ENCODE measurements at places on chromosomes 7 and 10.

- DNase-seq, result peak; percentile 12
These were observed 1262.3 kb upstream of the PHF14 start for GRCh38 chr7:9711259-9711918.

DNA sequence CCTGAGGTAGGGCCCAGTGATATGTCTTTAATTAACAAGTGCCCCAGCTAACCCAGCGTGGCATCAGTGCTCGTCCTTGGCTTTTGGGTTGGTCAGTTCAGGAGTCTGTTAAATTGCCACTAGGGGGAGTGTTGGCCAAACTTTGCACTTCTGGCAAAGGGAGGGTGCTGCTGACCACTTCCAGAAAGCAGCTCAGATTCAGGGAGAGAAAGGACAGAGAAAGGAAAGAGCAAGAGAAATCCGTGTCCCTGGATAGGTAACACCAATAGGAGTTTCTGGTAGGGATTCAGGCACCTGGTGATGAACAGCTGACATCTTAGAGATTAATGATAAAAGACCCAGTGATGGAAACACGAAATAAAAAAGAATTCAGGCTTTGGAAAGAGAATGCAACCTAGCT is 243.1 kb upstream of the AOAH start:
- DNase-seq, result peak; percentile 58

DNA sequence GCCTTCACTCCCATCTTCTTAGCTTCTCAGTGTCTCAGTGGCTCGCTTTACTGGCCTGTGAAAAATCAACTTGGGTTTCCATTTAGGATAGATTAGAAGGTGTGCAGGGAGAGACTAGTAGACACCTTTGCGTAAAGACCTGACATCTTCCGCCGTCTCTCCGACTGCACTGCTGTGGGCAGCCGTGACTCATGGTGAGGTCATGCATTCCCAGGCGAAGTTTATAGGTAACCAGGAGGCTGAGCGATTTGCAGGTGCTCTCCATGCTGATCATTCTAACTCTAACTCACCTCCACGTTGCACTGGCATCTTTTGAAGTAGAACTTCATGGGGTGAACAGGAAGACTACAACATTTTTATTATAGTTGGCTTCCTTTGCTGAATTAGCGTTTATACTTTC is 68.0 kb upstream of the ZNF438 start:
- DNase-seq, result no peak

DNA sequence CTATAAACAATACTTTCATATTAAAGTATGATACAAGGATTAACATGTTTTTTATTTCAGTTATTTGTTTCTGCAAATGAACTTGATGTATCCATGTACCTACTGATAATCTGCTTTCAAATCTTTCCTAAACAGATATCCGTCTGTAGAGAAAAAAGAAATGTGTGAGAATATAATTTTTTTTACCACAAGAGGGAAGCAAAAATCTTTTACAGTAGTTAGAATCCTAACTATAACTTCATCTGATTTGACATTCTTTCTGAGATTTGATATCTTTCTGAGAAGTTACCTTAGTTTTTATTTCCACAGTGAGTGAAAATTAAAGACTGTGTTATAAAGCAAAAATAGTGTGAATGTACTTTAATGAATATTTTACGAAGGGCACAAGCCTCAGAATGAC is 203.9 kb upstream of the PCLO start:
- no peak for DNase-seq

DNA sequence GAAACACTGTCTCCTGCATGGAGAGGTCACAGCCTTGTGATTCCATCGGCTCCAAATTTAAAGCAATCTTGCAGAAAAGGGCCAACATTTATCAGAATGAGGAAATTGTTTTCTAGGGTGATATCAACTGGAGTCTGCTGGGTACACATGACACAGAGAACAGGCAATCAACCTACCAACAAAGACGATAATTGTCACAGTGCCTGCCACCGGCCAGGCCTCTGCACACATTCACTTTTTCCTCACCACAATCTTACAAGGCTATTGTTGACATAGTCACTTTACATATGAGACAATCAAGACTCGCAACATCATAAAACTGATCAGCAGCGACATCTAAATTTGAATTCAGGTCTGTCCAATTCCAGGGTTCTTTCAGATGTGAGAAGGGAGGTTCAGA is 189.4 kb downstream of the KCNMA1 start:
- no peak for DNase-seq

DNA sequence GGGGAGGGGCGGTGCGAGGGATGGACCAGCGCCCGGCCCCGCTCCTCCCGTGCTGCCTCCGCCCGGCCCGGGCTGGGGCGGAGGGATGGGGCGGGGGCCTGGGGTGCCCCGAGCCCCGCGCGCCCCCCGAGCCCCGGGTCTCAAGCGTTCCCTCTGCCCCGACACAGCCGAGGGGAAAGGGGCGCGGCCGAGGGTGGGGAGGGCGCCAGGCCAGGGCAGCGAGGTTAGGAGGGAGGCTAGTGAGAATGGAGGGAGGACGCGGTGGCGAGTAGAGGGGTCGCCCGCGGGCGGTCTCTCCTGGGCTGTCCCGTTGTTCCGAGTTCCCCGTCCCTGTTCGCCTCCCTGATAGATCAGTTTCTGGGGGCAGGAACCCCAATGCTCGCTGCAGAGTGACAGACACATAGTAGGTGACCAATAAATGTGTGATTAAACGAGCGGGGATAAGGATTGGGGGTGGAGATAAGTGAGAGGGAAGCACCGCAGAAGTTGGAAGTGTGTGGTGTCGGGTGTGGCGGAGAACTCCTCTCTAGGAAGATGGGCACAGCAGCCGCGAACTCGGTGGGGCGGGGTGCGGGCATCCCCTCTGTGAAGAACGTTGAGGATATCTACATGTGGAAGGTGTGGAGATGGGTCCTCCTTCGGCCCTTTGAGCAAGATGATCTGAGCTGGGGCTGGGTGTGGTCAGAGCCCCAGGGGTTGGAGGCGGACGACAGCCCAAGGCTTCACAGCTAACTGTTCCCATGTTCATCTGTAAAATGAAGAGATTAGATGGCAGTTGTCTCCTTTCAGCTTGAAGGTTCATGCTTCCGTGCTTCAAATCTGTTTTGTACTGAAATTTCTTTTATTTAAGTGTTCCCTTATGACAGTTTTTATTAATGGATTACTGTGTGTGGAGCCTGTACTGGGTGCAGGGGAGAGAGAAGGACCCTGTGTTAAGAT is 580 bp downstream of the ZNF775 start:
- peak; percentile 77 for DNase-seq

DNA sequence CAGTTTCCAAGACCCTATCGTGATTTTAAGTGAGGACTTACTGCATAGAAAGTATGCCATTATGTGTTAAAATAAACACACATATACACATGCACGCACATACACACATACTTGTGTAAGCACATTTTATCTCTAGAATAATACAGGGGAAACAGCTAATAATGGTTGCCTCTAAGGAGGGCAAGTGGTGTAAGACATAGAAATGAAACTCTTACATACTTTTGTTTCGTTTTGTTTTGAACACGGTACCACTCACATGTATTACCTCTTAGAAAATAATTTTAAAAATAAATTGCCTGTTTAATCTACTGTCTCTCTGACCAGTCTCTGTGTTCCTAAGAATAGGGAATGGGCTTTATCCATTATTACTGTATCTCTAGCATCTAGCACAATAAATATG is 49.2 kb downstream of the HERPUD2 start:
- no peak for DNase-seq

- no peak for DNase-seq
These were observed 96.9 kb downstream of the TES start for GRCh38 chr7:116307253-116307652.

- no peak for DNase-seq
These were observed 10.1 kb upstream of the TMEM26 start for GRCh38 chr10:61463035-61463909.

DNA sequence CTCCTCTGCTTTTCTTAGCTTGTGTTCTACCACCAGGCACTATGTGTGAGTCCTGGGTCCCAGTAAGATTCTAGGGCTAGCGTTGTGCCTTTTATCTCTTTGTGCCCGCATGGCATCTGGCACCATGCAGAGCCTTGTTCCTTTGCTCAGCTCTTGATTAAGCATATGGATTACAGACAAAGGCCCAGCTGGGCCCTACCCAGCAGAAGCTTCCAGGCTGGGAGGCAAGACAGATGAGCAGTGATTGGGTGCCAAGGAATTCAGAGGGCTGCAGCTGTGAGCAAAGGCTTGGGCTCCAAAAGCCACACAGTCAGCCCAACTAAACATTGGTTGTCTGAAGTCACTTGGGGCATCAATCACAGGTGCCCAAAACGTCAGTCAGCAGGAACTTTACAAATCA is 2.0 kb downstream of the ACSM6 start:
- DNase-seq, result peak; percentile 17

DNA sequence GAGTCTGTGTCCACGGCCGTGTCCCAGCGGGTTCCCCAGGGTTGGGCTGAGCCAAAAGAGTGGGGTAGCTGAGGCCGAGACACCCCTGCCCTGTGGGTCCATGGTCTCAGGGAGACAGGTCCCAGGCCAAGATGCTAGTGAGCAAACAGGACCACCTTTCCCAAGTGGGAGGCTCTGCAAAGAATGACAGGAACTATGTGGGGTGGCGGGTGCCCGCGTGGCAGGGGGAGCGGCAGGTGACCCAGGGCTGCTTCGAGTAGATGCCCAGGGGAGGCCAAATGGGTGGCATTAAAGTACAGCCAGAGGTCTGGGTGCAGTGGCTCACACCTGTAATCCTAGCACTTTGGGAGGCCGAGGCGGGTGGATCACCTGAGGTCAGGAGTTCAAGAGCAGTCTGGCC is 18.2 kb downstream of the TTYH3 start:
- no peak for DNase-seq

- DNase-seq, result no peak
These were observed 28.3 kb downstream of the NRP1 start for GRCh38 chr10:33306126-33306525.

DNA sequence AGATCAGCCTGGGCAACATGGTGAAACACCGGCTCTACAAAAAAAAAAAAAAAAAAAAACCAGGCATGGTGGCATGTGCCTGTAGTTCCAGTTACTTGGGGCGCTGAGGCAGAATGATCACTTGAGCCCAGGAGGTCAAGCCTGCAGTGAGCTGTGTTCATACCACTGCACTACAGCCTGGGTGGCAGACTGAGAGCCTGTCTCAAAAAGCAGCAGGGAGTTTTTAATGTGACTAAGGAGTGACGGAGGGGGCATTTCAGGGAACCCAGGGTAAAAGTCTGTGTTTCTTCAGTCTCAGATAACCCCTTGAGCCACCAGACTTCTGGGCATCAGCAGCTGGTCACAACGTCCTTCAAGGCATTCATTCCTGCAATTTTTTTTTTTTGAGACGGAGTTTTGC is 2.2 kb upstream of the C10orf95 start:
- DNase-seq, result no peak

- no peak for DNase-seq
These were observed 57.8 kb downstream of the EVX1 start for GRCh38 chr7:27300421-27300820.

DNA sequence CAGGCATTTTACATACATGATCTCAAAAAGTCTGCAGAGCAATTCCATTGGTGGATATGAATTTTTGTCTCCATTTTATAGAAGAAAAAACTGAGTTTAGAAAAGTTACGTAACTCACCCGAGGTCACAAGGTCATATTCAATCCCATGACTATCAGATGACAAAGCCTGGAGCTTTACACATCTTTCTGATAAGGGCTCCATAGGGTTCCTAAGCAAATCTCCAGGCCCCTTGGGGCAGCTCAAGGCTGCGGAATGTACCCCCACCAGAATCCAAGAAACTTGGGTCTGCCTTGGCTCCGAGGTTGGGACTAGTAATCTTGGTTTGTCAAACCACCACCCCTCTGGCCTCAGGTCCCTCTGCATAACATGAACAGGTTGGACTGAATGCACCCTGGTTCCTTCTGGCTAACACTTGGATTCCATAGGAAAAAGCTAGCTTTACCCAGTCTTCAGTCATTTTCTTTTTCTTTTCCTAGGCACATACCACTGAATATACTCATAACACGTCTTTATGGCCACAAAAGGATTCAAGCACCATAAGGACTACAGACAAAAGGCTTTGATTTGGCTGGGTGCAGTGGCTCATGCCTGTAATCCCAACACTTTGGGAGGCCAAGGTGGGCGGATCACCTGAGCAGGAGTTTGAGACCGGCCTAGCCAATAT is 55.5 kb downstream of the PIP4K2A start:
- no peak for DNase-seq

DNA sequence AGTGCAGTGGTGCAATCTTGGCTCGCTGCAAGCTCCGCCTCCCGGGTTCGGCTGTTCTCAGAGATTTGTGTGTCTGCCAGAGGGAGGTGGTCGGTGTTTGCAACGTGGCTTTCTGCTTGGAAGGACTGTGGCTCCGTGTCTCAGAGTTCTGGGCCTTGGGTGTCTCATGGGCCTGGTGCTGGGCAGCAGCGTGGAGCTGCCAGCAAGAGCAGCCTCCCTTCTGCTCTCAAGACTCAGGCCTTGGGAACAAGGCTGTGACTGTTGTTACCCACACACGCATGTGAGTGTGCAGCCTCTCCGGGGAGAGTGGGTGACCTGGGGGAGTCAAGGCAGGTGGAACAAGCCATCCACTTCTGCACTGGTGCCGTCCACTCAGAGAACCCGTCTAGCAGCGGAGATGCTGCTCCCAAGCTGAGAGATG is 52.0 kb downstream of the VIPR2 start:
- DNase-seq, result no peak

- no peak for DNase-seq
These were observed 2.7 kb upstream of the PDCD4 start for GRCh38 chr10:110868981-110869380.

DNA sequence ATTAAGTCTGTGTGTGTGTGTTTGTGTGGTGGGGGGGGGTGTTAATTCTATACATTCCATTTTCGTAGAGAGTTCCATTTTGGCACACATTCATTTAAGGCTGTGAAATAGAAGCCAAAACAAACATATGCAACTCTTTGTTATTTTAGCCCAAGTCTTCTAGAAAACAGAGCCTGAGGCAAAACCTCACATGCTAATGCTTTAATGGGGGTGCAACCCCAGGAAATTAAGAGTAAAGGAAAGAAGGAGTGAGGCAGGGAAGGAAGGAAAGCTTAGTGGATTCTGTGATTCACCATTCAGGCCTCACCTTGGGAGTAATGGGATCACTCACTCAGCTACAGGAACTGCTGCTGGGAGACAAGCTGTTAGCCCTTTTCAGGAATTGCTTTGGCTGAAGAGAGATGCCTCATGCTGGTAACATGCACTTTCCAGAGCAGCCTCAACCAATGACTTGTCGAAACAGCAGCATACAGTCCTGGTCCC is 73.0 kb upstream of the CTTNBP2 start:
- no peak for DNase-seq

DNA sequence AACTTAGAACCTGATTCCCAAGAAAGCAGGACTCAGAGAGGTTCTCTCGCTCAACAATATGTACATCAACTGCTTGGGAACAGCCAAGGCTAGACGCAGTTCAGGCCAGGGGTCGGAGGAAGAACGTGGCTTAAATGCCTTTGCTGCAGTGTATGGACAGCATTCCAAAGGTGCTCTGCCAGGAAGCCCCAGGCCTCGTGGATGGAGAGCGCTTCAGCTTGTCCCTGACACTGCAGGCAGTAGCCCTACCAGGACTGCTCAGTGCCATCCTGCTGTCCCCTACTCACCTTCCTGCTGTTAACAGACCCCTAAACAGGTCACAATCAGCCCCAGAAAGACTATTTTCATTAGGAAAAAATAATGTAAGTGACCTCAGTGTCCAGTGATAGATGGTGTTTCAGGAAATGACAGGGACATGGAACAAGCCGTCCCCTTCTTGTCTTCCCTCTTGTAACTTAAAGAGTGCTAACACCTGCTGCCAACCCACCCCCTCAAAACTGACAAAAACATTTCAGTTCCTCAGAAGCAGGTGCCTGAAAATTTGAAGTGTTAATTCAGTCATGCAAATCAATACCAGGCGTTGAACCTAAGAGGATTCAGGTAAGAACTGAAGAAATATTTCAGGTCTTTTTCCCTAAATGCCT is 16.5 kb downstream of the CREB3L2 start:
- no peak for DNase-seq

GRCh38 chr7:20220293-20220761 is 3.1 kb upstream of the MACC1 start:
- DNase-seq, result no peak

Measured in retina (tissue), 1 donor.